ENCODE measurements at places on chromosomes 12 and 14. TPM values are rescaled to one million over a fixed set of nuclear protein-coding genes. Genes with fewer than 3 reads are reported as not detected.

The HIGD1C gene
- polyA plus RNA-seq, result not detected

The SH2B3 gene
- 7.4 TPM for polyA plus RNA-seq

- DNase-seq, result no peak
These were observed 32.9 kb downstream of the SYNE3 start for GRCh38 chr14:95483309-95484165.

The VRTN gene
- polyA plus RNA-seq, result not detected

The TSPAN31 gene
- 38.4 TPM for polyA plus RNA-seq

- DNase-seq, result peak; percentile 40
These were observed 138.6 kb downstream of the RPS29 start for GRCh38 chr14:49447540-49448107.

- no peak for DNase-seq
These were observed 37.8 kb upstream of the CMAS start for GRCh38 chr12:22008196-22008595.
